ENCODE measurements at places on chromosomes 2 and 18. TPM values are rescaled to one million over a fixed set of nuclear protein-coding genes. Genes with fewer than 3 reads are reported as not detected.
A peak's percentile ranks its signal among the peaks of the same experiment; 100 is the strongest.

- no peak for DNase-seq
Observed at GRCh38 chr2:77813599-77813998, 291.4 kb upstream of the LRRTM4 start.

DNA sequence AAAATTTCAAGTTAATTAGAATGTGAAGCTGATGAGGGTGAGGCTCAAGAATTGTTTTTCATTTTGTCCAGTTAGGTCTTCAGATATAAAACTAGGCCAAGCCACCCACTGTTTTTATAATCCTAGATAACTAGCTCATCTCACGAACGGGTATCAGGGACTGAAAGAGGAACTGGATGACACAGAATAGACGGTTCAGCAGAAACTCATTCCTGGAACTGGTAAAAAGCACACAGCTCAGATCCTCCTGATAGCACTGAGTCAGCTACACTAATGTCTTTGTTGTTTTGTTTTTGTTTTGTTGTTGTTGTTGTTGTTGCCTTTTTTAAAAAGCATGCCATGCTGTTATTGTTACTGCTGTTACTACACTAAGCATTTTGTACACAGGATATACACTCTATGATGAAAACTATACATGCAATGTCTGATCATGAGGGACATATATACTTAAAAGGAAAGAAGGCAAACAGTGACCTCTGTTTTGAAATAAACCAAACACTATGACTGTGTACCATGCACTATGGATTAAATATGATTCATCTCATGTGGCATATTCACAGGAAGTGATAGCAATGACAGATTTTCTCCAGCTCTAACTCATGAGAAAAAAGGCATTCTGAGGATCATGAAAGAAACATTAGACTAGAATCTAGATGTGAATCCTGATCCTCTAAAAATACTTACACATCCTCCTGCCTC lies 437.6 kb downstream of the NCKAP5 start:
- no peak for DNase-seq

GRCh38 chr2:142668420-142668819 lies 209.0 kb upstream of the KYNU start:
- DNase-seq, result no peak

DNA sequence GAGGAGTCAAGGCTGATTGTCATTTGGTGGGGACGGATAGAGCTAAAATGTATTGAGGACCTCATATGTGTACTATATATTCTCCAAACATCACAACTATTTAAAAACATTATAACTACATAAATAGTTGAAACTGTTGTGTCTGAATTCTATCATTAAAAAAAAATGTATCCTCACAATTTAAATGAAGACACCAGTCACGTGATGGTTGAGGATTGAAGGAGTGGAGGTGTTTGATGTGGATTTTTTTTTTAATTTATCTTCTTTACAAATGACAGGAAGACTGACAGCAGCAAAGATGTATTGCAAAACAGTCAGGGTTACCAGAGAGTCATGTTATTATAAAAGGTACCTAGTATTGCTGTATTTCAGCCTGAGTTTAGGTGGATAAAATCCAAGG lies 30.0 kb downstream of the GNAL start:
- DNase-seq, result no peak

DNA sequence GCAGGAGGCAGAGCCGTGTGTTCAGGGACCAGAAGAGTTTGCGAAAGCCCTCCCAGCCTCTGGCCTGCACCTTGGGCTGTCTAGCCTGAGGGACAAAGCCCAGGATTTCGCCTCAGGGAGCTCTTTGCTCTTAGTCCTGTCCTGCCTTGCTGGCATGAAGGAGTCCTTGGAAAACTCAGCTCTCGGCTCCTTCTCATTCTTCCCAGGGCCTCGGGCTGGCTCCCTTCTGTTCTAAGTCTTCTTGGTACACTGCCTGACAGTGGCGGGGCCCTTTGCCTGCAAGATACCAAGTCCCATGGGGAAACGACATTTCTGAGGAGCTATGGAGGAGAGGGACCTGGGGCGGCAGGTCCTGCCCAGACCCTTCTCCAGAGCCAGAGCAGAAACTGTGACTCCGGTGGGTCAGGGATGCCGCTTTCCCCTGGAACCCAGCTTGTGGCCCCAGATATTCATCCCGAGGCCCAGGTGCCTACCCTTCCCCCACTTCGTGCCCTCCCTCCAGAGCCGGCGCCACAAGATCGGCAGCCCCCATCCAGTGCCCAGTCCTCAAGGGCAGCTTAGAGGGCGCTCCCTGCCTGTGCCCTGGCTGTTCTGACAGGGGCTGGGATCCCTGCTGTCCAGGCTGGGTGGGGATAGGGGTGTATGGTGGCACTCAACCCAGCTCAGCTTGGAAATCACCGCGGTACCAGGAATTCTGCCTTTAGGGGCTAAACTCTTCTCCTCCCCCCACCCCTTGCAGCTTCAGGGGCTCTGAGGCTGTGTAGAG lies 5.5 kb upstream of the CYP26B1 start:
- peak; percentile 54 for DNase-seq

DNA sequence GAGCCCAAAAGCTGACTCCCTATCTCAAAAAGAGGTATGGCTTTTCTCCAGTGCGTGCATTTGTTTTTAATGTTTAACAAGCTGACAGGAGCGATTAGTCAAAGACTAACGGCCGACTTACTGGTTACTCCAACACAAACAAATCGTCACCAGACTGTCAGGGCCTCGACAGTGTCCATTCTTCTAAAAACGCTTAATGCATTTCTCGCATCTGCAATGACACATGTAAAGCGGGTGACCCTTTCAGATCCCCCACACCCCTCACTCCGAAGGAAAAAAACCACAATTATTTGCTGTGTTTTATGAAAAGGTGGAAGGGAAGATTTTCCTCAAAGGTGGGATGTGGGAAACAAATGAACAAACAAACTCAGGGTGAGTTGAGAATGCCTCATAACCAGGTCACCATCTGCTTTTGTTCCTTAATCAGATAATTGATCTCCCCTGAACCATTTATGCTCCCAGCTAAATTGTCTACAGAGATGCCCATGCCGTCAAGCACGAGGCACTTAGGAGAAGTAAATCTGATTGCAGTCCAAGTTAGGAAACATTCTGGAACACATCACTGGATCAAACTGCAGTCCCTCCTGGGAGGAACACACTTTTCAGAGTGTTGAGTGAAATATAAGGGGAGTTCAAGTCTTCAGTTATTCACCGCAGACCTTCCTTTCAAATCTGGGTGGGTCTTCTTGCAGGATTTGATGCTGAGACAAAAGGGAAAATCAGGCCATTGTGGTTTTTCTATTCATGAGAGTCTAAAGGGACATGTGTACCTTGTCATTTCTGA lies 340.8 kb downstream of the CMPK2 start:
- no peak for DNase-seq

- DNase-seq, result no peak
Observed at GRCh38 chr2:229409751-229410181, 138.7 kb upstream of the PID1 start.

DNA sequence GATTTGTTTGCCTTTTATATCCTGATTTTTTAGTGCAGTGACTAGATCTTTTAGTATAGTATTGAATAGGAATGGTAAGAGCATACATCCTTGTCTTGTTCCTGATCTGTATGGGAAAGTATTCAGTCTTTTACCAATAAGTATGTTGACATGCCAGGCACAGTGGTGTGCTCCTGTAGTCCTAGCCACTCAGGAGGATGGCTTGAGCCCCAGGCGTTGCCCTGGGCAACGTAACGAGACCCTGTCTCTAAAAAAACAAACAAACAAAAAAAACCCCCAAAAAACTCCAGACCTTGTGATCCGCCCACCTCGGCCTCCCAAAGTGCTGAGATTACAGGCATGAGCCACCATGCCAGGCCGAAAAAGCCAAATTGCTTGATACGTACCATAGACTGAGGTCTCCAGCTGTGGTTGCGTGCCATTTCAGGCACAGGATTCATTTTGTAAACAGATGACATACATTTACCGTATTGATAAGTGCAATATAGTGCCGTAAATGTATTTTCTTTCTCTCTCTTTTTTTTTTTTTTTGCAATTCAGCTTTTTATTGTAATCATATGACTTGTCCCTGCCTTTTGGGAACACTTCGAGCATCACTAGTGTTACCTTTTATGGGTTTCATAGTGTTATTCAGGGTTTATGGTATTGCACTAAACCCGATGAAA lies 18.5 kb downstream of the BIRC6 start:
- DNase-seq, result no peak

GRCh38 chr2:200761266-200761665 lies 50.4 kb upstream of the BZW1 start:
- DNase-seq, result no peak

GRCh38 chr2:131093696-131094462 lies 619 bp upstream of the FAM168B start:
- DNase-seq, result no peak

GRCh38 chr18:33269223-33269622 lies 171.3 kb downstream of the CCDC178 start:
- no peak for DNase-seq

Gene OXER1
- 1.1 TPM for total RNA-seq

Gene ABCG5
- total RNA-seq, result not detected

Gene WDR54
- 8.4 TPM for total RNA-seq

Gene RHOB
- 191 TPM for total RNA-seq

Gene CGREF1
- total RNA-seq, result 0.43 TPM

Gene IGFBP5
- total RNA-seq, result 169 TPM

Gene KRTCAP3
- total RNA-seq, result 22.5 TPM
